ENCODE measurements at places on chromosomes 1 and 21. TPM values are rescaled to one million over a fixed set of nuclear protein-coding genes. Genes with fewer than 3 reads are reported as not detected.
A peak's percentile ranks its signal among the peaks of the same experiment; 100 is the strongest.

DNA sequence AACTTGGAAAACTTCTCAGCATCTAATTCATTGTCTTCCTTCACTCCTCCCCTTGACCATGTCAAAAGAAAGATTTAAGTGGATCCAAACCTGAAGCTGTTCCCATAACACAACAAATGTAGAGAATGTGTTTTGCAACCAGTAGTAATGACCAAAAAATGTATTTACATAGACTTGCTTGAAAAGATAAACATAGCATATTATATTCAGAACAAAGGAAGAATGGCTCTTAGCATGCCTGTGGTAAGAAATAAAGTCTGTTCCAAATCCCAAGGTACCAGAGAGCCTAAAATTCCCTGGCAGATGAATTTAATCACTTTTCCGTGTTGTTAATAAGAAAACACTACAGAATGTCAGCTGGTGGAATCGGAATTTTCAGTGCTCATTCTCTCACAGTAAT lies 36.8 kb downstream of the FMO3 start:
- H3K27me3 ChIP-seq = no peaks in the 10 kb centered on the region
- H3K27ac ChIP-seq = no peak overlapping the region
- no peak for DNase-seq
- H3K4me3 ChIP-seq = no peak overlapping the region
- no peaks in the 10 kb centered on the region for H3K36me3 ChIP-seq

DNA sequence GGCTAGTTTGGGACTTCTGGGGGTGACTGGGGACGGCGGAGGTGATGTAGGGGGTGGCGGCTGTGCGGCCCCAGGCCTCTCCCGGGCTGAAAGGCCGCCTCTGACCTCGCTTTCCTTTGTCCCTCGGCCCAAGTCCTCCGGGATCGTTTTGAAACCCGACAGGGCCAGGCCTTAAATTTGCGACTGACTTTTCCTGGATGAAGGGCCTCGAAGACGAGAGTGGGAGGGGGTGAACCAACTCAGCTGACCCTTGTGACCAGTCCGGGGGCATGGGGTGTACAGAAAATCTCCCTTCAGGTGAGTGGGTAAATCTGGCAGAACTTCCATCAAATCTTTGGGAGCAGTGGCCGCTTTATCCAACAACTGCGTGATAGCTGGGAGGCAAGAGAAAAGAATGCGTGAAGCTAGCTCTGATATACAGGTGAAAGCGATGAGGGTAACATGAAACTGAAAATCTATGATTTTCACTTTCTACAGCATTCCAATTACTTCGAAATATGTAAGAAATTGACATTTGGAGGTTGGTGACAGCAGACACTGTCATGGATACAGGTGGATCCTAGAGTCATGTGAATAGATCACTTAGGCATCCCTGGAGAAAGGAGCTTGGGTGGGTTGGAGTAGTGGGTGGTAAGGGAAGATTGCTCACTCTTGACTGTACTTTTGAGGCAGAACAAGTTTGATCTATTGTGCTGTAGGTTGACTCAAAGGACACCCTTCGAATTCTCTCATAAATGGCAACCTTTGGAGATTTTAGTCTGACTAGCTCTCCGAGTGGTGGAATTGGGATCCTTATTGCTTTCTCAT lies 885 bp downstream of the AHCYL1 start:
- H3K4me3 ChIP-seq = peak overlapping the region; percentile 94
- H3K4me1 ChIP-seq = peaks cover 30% of the 10 kb centered on the region
- H3K27me3 ChIP-seq = peaks cover 3% of the 10 kb centered on the region
- H3K36me3 ChIP-seq = no peaks in the 10 kb centered on the region
- peak overlapping the region; percentile 94 for H3K27ac ChIP-seq
- no peak for DNase-seq

DNA sequence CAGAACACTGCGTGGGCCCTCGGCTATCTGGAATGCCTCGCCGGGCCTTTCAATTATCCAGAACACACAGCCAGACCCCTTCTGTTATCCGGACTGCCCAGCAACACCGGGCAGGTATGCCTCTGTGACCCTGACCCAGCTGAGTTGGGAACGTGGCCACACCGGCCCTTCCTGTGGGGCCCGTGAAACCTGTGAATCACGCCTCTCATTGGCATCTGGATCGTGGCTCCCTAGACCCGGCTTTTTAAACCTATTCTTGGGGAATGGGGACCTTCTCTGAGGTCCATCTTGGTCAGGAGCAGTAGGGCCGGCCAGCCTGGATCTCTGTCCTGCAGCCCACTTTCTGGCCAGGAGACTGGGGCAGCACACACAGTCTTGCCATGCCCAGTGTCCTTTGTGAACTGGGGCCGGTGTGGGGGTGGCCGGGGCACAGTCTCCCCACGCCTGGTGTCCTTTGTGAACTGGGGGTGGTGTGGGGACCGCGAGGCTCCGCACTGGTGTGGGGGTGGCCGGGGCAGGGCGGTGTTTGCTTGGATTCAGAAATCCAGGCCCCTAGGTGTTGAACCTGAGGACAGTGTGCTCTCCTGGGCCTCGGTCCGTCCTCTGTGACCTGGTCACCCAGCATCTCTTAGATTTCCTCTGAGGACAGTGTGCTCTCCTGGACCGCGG lies 11.1 kb downstream of the COL18A1 start:
- no peak overlapping the region for H3K4me3 ChIP-seq
- H3K36me3 ChIP-seq = no peaks in the 10 kb centered on the region
- H3K4me1 ChIP-seq = no peaks in the 10 kb centered on the region
- no peak overlapping the region for H3K27ac ChIP-seq
- no peak for DNase-seq

DNA sequence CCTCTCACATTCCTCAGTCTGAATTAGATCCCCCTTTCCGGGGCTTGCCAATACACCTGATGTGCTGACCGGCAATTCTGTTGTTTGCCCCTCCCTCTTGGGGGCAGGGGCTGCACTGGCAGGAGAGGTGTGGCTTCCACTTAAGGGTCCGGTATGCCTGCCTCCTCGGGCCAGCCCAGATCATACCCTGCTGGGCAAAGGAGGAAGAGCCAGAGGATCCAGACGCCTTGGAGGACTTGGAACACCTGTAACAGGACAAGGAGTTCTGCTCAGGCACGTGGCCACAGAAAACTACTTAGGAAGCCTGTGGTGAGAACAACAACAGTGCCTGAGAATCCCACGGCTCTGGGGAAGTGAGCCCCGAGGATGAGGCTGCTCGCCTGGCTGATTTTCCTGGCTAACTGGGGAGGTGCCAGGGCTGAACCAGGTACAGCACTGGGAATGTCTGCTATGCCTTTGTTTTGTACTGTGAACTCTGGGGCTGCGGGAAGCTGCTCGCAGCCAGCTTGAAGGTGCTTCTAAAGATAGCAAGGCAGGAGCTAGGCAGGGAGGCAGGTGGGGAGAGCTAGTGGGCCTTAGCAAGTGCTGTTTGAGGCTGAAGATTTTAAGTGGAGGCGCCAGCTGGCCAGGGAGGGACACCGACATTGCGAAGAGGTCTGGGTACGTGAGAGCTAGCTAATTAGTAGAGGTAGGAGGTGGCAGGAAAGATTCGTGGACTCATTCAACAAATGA lies at the start of gene SMPDL3B:
Gene SMPDL3B (plus strand): TSS at position 183 of the 732 bp plus-strand sequence. CDS start 184 bp downstream, at position 367.
- H3K27me3 ChIP-seq = peaks cover 14% of the 10 kb centered on the region
- H3K36me3 ChIP-seq = no peaks in the 10 kb centered on the region

GRCh38 chr1:95179205-95179986 lies 54.6 kb upstream of the RWDD3 start:
- no peak for DNase-seq
- peaks cover 7% of the 10 kb centered on the region for H3K27me3 ChIP-seq
- no peaks in the 10 kb centered on the region for H3K4me1 ChIP-seq

DNA sequence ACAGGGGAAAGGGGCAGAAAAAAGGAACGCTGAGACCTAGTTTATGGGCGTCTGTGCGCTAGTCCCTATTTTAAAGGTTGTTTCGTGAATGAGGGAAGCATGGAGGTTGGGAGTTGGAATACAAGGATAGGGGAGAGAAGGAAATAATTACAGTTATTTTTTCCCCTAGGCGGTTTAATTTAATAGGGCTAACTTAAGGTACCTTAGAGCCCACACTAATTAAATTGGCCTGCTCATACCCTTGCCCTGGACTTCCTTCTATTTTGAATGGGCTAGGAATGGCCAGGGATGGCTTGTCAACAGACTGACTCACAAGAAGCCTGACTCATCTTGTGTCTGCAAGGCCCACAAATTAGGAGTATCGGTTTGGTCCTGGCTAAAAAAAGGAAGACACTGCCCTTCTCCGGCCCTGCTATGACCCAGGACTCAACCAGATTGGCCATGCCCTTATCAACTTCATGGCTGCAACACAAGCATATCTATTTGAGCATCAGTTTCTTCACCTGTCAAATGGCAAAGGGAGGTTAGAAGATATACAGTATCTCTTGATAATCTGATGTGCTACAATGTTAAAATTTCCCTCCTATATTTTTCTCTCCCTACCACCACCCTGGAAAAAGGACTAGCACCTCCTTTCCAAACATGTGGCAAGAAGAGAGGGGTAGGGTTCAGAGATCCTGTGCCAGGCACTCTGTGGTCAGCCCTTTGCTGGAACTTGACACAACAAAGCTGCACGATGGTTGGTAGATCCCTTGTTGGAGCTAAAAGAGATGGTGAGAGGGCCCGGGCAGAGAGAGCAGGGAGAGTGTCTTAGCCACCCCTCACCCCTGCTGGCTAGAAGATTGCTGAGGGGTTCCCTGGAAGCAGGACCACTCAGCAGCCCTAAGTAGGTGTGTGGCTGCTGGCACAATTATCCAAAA lies 2.2 kb upstream of the SSBP3 start:
- H3K4me3 ChIP-seq = peak overlapping the region; percentile 93
- DNase-seq = no peak
- peaks cover 50% of the 10 kb centered on the region for H3K4me1 ChIP-seq
- H3K27ac ChIP-seq = peak overlapping the region; percentile 91

DNA sequence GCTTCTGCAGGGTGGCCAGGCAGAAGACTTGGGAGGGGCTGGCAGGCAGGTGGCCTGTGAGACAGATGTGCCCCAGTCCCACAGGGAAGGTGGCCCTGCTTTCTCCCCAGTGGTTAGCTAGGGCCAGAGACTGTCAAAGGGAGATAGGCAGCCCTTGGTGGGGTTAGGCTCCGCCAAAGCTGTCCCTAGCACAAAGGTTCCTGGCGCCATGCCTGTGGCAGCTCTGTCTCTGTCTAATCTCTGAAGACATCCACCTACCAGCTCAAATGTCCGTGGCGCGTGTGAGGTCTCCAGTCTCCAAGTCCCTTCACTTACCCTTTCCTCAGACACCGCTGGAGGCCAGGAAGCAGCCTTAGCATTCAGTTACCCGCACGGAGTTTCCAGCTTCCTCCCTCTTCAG lies 17.7 kb downstream of the TCP10L start:
- no peak overlapping the region for H3K4me3 ChIP-seq
- no peak for DNase-seq
- no peaks in the 10 kb centered on the region for H3K27me3 ChIP-seq
- H3K27ac ChIP-seq = no peak overlapping the region
- peaks cover 25% of the 10 kb centered on the region for H3K36me3 ChIP-seq
- H3K4me1 ChIP-seq = peaks cover 12% of the 10 kb centered on the region

DNA sequence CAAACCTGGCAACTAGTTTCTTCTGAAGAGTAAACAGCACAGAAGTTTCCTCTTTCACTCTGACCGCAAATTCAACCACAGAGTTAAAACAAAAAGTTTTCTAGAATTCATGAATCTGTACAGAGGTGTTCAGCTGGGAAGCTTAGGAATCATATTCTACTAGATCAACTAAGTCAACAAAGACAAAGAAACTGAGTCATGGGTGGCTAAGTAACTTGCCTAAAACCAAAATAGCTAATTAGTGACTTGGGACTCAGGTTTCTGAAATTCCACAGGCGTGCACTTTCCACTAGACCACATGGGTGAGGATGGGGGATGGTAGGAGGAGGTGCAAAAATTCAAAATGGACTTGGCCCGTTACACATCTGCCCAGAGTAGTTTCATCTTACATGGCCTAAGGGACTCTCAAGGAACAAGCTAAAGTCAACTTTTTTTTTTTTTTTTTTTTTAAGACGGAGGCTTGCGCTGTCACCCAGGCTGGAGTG lies 25.8 kb downstream of the PTPN14 start:
- H3K4me1 ChIP-seq = no peaks in the 10 kb centered on the region
- DNase-seq = no peak
- H3K36me3 ChIP-seq = no peaks in the 10 kb centered on the region
- no peak overlapping the region for H3K4me3 ChIP-seq

- no peak overlapping the region for H3K4me3 ChIP-seq
- no peaks in the 10 kb centered on the region for H3K27me3 ChIP-seq
- H3K4me1 ChIP-seq = peaks cover 11% of the 10 kb centered on the region
- peaks cover 9% of the 10 kb centered on the region for H3K36me3 ChIP-seq
These were observed 27.2 kb downstream of the AK5 start for GRCh38 chr1:77308889-77309621.

DNA sequence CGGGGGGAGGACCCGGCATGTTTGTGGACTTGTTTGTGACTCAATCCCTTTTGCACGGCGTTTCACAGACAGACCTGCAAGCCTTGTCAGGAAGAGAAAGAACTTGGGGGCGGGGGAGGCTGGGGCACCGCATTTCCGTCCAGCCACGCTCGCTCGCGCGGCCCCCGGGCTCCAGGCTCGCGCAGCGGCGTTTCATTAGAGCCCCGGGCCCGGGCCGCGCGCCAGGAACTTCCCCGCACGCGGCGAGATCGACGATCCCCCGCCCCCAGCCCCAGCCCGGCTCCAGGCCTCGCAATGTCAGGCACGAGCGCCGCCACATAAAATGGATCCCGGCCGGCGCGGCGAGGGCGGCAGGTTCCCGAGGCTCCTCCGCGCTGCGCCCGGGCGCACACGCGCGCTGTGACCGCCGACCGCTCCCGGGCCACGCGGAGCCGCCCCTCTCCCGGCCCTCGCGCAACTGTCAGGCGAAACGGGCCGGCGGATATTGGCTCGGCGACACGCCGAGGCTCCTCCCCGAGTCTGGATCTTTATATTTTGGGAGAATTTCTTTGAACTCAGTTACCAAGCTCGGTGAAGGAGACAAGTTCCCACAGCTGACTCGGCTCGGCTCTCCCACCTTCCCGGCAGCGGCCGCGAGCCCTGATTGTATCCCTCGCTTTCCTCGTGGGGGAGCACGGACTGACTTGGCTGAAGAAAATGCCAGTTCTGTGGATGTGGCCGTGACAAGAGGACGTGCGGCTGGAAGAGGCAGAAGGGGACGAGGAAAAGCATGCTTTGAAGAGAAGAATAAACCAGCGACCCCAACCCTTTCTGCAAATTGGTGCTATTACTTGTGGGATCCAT lies at the start of gene KIF26B:
Gene KIF26B (plus strand): TSS at position 557 of the 843 bp plus-strand sequence. CDS start 440 bp downstream, outside the sequence.
- H3K27me3 ChIP-seq = peaks cover 47% of the 10 kb centered on the region
- no peaks in the 10 kb centered on the region for H3K36me3 ChIP-seq
- no peak within 1 kb of the TSS for H3K27ac ChIP-seq
- peak; percentile 65 for DNase-seq
- peak within 1 kb of the TSS; percentile 79 for H3K4me3 ChIP-seq
- peaks cover 7% of the 10 kb centered on the region for H3K4me1 ChIP-seq

AGMAT gene
- total RNA-seq = 8.6 TPM

TAS1R3 gene
- 0.89 TPM for total RNA-seq

REN gene
- not detected for total RNA-seq

Data from natural killer cell treated with Interleukin-12 subunit alpha and Interleukin-12 subunit beta and Interleukin-15 and Interleukin-18, amount 100 ng/mL, for 72 hours (primary cell).